ENCODE measurements at places on chromosomes 7 and 10.
A peak's percentile ranks its signal among the peaks of the same experiment; 100 is the strongest.

DNA sequence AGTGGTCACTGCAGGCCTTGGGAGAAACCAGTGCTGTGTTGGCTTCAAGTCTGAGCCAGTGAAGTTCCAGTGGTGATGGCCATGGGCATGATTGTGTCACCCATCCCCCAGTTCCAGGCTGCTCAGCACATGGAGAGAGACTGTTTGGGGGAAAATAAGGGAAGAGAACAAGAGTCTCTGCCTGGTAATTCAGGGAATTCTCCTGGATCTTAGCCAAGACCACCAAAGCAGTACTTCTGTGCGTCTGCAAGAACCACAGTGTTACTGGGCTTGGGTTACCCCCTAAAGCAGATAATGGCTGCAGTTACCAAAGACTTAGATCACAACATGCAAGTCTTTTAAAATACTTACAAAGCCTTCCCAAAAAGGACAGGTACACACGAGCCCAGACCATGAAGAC, 225.0 kb upstream of the SEMA3C start:
- H3K4me1 ChIP-seq, result no peaks in the 10 kb centered on the region
- DNase-seq, result no peak
- H3K27ac ChIP-seq, result no peak overlapping the region

DNA sequence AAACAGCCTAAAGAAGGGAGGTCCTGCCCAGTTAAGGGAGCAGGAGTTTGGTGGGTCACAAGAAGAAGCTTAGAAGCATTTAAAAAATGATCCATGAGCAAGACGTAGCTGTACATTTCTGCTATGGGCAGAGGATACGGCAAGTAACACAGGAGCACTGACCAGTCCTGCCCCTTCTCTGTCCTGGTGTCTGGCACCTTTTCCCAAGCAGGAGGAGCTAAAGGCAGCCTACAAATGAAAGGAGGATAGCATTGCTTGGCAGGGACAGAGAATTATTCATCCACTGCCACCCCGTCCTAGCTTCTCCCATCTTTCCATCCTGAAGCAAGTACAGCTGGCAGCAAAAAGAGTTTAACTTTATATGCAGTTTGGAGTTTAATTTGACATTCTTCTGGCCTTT, 1077.6 kb downstream of the TYW1 start:
- no peaks in the 10 kb centered on the region for H3K36me3 ChIP-seq
- H3K27ac ChIP-seq, result no peak overlapping the region
- DNase-seq, result no peak
- H3K27me3 ChIP-seq, result no peaks in the 10 kb centered on the region
- no peaks in the 10 kb centered on the region for H3K4me1 ChIP-seq

DNA sequence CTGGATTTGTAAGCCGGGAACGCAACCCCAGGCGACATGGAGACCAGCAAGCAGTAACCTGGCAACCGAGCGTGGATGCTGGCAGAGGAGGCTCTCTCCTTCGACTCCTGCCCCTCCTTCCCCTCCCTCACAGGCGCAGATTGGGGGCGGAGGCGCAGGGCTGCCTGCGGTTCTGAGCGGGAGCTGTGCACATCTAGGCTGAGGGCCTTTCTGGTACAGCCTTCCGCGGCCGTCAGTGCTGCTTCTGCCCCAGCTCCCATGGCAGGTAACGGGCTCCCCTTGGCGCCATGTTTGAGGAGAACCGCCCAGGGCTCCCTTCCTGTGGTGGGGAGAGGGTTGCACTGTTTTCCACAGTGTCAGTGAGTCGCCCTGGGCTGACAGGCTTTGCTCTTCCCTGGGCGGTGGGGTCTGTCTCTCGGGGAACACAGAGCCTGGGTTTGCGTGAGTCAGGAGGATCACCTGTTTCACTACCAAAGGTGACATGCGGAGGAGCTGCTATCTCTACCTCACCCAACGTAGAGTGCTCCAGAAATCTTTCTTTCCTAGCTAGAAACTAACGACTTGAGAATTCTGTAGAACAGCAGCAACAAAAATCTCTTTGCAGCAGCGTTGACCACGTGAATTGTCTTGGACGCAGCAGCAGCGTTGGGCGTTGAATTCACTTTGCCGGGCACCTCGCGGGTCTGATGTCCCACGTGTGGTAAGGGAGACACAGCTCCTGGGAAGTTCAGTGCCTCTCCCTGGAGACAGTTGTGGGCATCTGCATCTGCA, 154.8 kb upstream of the COBL start:
- peaks cover 10% of the 10 kb centered on the region for H3K27me3 ChIP-seq
- no peak overlapping the region for H3K27ac ChIP-seq
- H3K4me1 ChIP-seq, result peaks cover 13% of the 10 kb centered on the region
- peak overlapping the region; percentile 9 for H3K4me3 ChIP-seq

DNA sequence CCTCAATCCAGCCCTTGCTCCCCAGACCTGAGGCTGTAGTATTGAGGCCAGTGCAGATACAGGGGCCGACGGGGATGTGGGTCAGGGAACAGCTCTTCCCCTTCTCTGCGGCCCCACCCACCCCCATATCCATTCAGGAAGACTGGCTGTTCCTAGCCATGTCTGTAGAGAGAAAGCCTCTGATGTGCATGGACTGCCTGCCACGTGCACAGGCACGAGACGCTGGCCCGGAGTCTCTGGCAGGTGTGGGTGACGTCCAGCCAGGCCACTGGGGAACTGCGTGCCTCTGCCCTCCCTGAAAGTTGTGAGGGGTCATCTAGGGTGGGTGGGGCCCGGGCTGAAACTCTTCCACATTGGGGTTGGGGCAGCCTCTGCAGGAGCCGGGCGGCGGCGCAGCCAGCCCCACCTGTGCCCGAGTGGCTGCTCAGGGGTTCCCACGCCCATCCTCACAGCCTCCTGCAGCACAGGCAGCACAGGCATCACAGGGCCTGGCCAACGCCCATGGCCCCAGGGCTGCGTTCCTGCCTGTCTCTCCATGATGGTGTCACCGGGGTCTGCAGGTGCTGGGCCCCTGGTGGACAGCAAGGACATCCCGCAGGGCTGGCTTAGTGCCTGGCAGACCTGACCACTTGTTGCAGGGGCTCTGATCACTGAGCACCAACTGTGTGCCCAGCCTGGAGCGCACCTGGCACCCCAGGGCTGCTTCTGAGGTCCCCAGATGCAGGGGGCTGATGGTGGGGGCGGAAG, 27.5 kb downstream of the MICALL2 start:
- DNase-seq, result no peak
- no peak overlapping the region for H3K27ac ChIP-seq
- H3K27me3 ChIP-seq, result peaks cover 2% of the 10 kb centered on the region

DNA sequence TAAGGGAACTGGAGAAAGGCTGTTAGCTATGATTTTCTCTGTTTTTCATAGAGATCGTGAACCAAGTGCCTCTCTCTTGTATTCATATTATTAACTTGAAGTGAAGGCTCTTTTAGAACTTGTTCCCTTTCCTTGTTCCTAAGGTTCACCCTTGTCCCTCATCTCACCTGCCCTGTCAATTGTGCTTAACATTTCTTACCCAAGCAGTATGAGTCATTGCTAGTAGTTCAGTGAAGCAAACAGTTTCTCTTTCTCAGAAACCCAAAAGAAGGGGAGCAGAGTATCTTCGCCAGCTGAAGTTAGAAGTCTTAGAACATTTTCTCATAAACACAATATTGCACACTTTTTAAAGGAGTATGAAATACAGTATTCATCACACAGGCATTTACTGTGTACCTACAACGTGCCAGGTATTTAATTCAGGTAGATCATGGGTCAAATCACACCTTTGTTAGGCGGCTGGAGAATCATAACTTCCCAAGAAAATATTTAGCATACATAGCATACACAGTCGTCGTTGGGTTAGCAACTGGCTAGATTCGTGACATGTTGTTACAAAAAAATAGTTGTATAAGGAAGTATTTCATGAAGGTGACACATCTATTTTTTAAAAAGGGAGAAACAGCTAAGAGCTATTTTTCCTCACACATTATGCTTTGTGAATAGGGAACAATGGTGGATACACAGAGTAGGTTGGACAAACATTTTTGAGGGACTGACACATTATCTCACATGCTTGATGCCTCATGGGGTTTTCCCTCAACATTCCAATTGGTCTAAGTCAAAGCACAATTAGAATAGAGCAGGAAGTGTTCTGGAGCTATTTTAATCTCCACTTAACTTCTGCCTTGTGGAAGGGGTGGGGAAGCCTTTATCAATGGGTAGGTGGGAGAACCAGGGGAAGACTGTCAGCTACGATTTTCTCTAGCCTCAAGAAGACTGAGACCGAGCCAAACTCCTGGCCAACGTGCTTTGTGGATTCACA, 13.2 kb downstream of the HDAC9 start:
- H3K36me3 ChIP-seq, result no peaks in the 10 kb centered on the region
- H3K4me3 ChIP-seq, result peak overlapping the region; percentile 28
- H3K27ac ChIP-seq, result peak overlapping the region; percentile 72

DNA sequence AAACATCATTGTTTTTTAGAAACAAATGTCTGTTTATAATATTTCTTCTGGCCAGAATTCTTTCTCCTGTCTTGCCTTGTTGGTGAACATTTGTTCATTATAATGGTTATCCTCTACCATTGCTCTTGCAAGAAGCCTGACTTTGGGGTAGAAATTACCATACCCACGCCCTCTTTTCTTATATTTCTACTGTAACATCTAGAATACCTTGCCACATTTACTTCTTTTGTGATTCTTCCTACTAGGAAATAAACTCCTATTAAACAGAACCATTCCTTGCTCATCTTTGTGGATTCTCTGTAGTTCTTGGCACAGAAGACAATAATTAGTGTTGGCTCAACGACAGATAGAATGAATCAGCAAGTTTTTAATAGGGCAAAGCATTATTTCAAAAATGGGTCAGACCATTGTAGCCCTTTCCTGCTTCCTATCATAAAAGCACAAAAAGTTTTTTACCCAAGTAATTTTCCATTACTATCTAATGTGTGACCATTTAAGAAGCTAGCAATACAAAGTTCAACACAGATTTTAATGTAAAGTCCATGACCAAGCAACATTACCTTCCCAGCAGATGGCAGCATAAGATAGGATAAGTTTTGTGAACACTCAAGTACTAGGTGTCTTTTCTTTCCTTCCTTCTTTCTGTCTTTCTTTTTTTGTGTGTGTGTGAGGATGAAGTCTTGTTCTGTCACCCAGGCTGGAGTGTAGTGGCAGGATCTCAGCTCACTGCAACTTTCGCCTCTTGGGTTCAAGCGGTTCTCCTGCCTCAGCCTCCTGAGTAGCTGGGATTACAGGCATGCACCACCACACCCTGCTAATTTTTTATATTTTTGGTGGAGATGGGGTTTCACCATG, 270.4 kb downstream of the HGF start:
- DNase-seq, result no peak
- H3K36me3 ChIP-seq, result no peaks in the 10 kb centered on the region
- H3K27me3 ChIP-seq, result no peaks in the 10 kb centered on the region
- no peaks in the 10 kb centered on the region for H3K4me1 ChIP-seq
- no peak overlapping the region for H3K4me3 ChIP-seq

DNA sequence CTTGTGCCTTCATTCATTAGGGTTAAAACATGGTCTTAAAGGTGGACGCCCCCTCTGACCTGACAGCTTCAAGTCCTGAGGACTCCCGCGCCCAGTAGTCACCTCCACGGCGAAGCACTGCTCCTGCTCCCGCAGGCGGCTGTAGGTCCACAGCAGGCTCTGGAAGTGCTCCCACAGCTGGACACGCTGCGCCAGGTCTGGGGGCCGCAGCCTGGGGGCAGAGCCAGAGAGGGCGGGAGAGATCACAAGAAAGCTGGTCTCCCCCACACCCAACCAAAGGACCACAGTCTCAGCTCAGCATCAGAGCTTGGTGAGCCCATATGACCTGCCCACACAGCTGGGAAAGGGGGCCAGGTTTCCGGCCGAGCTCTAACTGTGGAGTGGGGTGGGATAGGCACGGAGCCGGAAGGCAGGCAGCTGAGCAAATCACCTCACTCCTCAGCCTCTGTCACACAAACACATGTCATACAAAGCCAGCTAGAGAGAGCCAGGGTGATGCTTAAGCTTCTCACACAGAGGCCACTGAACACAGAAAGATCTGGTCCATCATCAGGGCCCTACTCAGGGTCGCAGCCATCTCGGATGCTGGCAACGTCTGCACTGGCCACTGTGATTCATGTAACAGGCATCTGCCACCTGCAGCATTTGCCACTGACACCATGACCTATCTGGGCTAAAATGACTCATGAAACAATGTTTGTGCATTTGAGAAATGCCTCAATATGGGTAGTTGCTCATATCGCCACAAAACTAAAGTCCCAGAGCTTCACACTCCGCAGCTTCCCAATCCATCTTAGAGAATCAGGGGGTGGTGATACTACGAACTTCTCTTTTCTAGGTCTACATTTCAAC, 12.6 kb downstream of the HPS1 start:
- no peak overlapping the region for H3K4me3 ChIP-seq
- no peak for DNase-seq
- no peaks in the 10 kb centered on the region for H3K27me3 ChIP-seq
- H3K27ac ChIP-seq, result no peak overlapping the region
- peaks cover 6% of the 10 kb centered on the region for H3K4me1 ChIP-seq

- H3K4me3 ChIP-seq, result no peak overlapping the region
- no peak for DNase-seq
These were observed 7.0 kb downstream of the GSAP start for GRCh38 chr7:77409005-77409738.

GRCh38 chr10:96225119-96225518, 46.2 kb downstream of the BLNK start:
- no peak overlapping the region for H3K4me3 ChIP-seq
- H3K4me1 ChIP-seq, result no peaks in the 10 kb centered on the region
- DNase-seq, result no peak
- H3K36me3 ChIP-seq, result no peaks in the 10 kb centered on the region
- no peaks in the 10 kb centered on the region for H3K27me3 ChIP-seq
- no peak overlapping the region for H3K27ac ChIP-seq

GRCh38 chr7:95404316-95404865, 8.2 kb upstream of the PON3 start:
- H3K4me3 ChIP-seq, result no peak overlapping the region

DNA sequence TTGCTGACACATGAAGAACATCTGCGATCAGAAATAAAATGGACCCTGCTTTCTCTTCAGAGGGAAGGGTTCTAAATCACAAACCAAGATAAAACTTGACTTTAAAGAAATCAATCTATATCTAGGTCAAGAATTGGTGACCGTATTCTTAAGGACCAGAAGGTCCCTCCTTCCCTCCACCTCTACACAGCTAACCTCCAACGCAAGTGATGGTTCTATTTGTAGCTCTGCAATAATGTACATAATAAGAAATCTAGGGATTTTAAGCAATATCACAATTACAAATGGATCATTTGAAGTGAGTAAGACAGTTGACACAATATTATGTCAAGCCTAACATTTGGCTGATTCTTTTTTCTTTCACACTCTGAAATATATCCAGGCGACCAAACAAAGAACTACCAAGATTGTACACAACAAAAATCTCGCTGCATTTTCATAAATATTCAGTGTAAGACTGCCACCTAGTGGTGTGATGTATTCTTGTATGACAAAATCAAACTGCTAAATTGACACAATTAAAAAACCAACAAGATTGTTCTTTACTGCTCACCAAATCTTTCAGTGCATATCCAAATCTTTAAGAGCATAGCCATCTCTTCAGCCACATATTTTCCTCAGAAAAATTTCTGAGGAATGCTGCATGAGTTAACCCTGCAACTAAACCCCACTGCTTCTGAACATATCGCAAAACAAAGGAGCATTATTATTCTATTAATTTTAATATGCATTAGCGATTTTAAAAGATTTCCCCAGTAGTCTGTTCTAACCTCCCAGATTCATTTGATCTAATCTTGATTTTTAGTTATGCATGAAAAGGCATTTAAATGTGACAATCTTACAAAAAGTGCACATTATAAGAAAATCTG, 44.5 kb downstream of the ICA1 start:
- H3K27ac ChIP-seq, result no peak overlapping the region
- H3K4me1 ChIP-seq, result peaks cover 2% of the 10 kb centered on the region
- no peaks in the 10 kb centered on the region for H3K27me3 ChIP-seq
- H3K36me3 ChIP-seq, result no peaks in the 10 kb centered on the region

GRCh38 chr10:124653311-124653710, 90.9 kb downstream of the FAM53B start:
- H3K27ac ChIP-seq, result no peak overlapping the region
- H3K4me3 ChIP-seq, result no peak overlapping the region
- no peaks in the 10 kb centered on the region for H3K27me3 ChIP-seq
- peaks cover 79% of the 10 kb centered on the region for H3K4me1 ChIP-seq
